Suprapubic skin (tissue), 4 donors: ENCODE measurements at places on chromosomes 2 and 18. TPM values are rescaled to one million over a fixed set of nuclear protein-coding genes. Genes with fewer than 3 reads are reported as not detected.

The VSNL1 gene
- total RNA-seq: 18.1 TPM

The DCC gene
- not detected for total RNA-seq

The SPHKAP gene
- not detected for total RNA-seq

DNA sequence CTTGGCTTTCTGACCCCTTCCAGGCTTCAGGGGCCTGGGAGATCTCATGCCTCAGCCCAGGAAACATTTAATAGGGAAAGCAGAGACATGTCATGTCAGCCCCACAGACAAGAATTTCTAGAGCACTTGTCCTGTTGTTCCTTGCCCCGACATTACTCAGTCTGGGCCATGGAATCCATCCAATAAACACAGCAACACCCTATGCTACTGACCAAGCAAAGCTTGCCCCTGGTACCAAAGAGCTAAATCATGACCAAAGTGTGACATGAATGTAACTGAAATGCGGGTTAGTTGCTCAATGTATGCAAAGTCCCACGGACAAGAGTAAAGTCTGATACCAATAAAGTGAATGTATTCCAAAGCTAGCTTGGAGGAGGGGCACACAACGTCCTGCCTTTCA, 35.1 kb downstream of the EHD3 start:
- peaks cover 3% of the 10 kb centered on the region for H3K27me3 ChIP-seq
- peaks cover 5% of the 10 kb centered on the region for H3K36me3 ChIP-seq
- H3K4me3 ChIP-seq: no peak overlapping the region
- H3K4me1 ChIP-seq: no peaks in the 10 kb centered on the region
- no peak for DNase-seq

DNA sequence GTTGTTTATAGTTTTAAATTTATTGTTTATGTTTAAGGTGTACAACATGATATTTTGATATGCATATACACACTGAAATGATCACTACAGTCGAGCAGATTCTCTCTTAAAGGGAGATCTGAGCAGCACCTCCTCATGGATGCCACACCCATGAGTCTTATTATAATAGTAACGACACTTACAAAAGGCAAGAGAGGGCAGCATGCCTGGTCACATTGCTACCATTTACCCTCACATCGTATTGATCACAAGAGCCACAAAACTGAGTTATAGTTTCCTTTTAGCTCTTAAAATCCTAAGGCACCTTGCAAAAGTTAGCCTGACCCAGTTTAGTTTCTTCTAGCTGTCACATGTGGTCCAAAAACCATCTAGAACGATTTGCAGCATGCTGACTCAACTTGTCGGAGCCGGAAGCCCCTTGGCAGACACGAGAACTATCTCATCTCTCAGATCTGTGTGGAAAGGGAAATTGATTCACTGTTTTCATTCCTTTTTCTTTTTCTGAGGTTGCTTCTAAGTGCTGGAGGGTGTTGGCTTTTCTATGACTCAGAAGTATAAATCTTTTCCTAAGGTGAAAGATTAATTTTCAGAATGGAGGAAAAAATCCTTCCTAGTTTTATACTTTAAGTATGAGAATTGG, 85.3 kb downstream of the CDC42EP3 start:
- H3K27me3 ChIP-seq: no peaks in the 10 kb centered on the region
- H3K4me3 ChIP-seq: no peak overlapping the region
- peak overlapping the region; percentile 72 for H3K27ac ChIP-seq
- DNase-seq: no peak

GRCh38 chr2:217270485-217271121, 410.7 kb upstream of the TNP1 start:
- H3K4me3 ChIP-seq: no peak overlapping the region
- no peak for DNase-seq
- peaks cover 30% of the 10 kb centered on the region for H3K4me1 ChIP-seq
- no peaks in the 10 kb centered on the region for H3K36me3 ChIP-seq
- H3K27me3 ChIP-seq: no peaks in the 10 kb centered on the region

- H3K4me1 ChIP-seq: peaks cover 24% of the 10 kb centered on the region
- H3K36me3 ChIP-seq: no peaks in the 10 kb centered on the region
- no peak overlapping the region for H3K4me3 ChIP-seq
Measured at GRCh38 chr2:150135223-150135883, 352.1 kb downstream of the RND3 start.

- H3K36me3 ChIP-seq: no peaks in the 10 kb centered on the region
- DNase-seq: no peak
- no peak overlapping the region for H3K27ac ChIP-seq
- no peaks in the 10 kb centered on the region for H3K4me1 ChIP-seq
- no peak overlapping the region for H3K4me3 ChIP-seq
Measured at GRCh38 chr2:215850380-215850779, 163.0 kb downstream of the MREG start.

DNA sequence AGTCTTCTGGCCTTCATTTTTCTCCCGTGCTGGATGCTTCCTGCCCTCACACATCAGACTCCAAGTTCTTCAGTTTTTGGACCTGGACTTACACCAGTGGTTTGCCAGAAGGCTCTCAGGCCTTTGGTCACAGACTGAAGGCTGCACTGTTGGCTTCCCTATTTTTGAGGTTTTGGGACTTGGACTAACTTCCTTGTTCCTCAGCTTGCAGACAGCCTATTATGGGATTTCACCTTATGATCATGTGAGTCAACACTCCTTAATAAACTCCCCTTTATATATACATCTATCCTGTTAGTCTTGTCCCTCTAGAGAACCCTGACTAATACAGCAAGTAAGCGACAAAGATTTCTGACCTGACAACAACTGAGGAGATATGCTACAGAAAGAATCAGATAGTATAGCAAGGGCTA, 7.2 kb downstream of the CDC42EP3 start:
- no peak overlapping the region for H3K4me3 ChIP-seq
- H3K27me3 ChIP-seq: no peaks in the 10 kb centered on the region
- no peak overlapping the region for H3K27ac ChIP-seq
- H3K36me3 ChIP-seq: peaks cover 3% of the 10 kb centered on the region
- DNase-seq: no peak
- peaks cover 25% of the 10 kb centered on the region for H3K4me1 ChIP-seq

DNA sequence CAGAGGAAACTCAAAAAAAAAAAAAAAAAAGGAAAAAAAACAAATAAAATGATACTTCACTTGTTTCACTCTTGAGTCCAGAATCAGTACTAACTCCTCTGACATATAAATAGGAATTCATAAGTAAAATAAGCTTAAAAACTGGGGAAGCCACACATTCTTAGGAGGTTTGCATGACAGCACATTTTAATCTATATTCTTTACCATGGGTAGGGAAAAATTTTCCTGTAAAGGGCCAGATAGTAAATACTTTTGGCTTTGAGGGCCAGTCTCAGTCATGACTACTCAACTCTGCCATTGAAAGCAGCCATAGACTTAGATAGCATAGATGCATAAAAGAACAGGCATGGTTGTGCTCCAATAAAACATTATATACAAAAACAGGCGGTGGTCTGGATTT, 145.2 kb downstream of the BCL11A start:
- no peak overlapping the region for H3K27ac ChIP-seq
- H3K36me3 ChIP-seq: no peaks in the 10 kb centered on the region
- no peaks in the 10 kb centered on the region for H3K27me3 ChIP-seq
- DNase-seq: no peak
- peaks cover 5% of the 10 kb centered on the region for H3K4me1 ChIP-seq

DNA sequence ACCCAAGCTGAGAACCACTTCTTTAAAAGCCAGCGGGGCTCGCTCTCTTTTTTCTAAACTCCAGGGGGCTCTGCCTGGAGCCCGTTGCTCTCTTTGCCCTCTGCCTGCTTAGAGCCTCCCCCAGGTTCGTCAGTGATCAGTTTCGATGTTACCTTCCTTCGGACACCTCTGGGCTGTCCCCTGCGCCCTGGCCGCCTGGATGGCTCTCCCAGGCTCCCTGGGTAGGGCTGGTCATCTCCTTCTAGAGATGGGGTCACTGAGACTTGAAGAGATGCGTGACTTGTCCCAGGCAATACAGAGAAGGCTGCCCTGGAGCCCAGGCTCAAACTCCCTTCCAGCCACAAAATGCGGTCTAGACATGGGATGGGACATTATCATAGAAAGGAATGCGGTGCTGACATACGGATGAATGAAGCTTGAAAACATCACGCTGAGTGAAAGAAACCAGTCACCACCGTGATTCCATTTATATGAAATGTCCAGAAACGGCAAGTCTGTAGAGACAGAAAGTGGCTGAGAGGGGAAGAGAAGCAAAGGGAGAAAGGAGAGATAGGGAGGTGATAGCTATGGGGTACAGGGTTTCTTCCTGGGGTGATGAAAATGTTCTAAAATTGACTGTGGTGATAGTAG, 14.6 kb downstream of the KCNF1 start:
- peaks cover 51% of the 10 kb centered on the region for H3K27me3 ChIP-seq
- no peak overlapping the region for H3K4me3 ChIP-seq
- no peaks in the 10 kb centered on the region for H3K36me3 ChIP-seq
- H3K27ac ChIP-seq: no peak overlapping the region

GRCh38 chr2:54834721-54835120, 111.3 kb downstream of the EML6 start:
- no peaks in the 10 kb centered on the region for H3K4me1 ChIP-seq
- no peaks in the 10 kb centered on the region for H3K36me3 ChIP-seq
- H3K27me3 ChIP-seq: no peaks in the 10 kb centered on the region
- no peak overlapping the region for H3K27ac ChIP-seq
- no peak overlapping the region for H3K4me3 ChIP-seq
- no peak for DNase-seq

- DNase-seq: no peak
- H3K27me3 ChIP-seq: no peaks in the 10 kb centered on the region
- H3K4me1 ChIP-seq: peaks cover 17% of the 10 kb centered on the region
- no peak overlapping the region for H3K4me3 ChIP-seq
- H3K36me3 ChIP-seq: no peaks in the 10 kb centered on the region
- H3K27ac ChIP-seq: no peak overlapping the region
Measured at GRCh38 chr18:35605686-35606417, 24.3 kb downstream of the GALNT1 start.

DNA sequence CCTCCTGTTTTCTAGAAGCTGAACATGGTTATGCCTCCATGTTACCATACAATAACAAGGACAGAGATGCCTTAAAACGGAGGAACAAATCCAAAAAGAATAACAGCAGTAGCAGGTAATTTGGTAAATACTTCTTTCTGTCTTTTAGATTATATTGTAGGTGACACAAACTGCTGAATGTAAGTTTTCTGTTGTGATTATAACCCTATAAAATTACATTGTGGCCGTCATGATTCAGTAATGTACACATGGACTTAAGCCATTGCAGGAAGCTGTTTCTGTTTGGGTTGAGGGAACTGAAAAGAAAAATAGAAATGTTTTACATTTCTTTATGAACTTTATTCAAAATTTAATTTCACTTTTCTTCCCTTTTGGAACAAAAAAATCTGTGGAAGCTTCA, 1.2 kb downstream of the MXD1 start:
- no peaks in the 10 kb centered on the region for H3K27me3 ChIP-seq
- H3K27ac ChIP-seq: peak overlapping the region; percentile 92
- H3K4me3 ChIP-seq: peak overlapping the region; percentile 88
- DNase-seq: no peak

GRCh38 chr2:168439536-168439935, 16.5 kb upstream of the CERS6 start:
- H3K4me3 ChIP-seq: no peak overlapping the region
- DNase-seq: no peak
- H3K4me1 ChIP-seq: no peaks in the 10 kb centered on the region
- no peaks in the 10 kb centered on the region for H3K27me3 ChIP-seq
- H3K27ac ChIP-seq: no peak overlapping the region

GRCh38 chr2:161486111-161486510, 70.0 kb downstream of the TBR1 start:
- no peaks in the 10 kb centered on the region for H3K27me3 ChIP-seq
- H3K27ac ChIP-seq: no peak overlapping the region
- no peak for DNase-seq
- H3K4me1 ChIP-seq: no peaks in the 10 kb centered on the region

DNA sequence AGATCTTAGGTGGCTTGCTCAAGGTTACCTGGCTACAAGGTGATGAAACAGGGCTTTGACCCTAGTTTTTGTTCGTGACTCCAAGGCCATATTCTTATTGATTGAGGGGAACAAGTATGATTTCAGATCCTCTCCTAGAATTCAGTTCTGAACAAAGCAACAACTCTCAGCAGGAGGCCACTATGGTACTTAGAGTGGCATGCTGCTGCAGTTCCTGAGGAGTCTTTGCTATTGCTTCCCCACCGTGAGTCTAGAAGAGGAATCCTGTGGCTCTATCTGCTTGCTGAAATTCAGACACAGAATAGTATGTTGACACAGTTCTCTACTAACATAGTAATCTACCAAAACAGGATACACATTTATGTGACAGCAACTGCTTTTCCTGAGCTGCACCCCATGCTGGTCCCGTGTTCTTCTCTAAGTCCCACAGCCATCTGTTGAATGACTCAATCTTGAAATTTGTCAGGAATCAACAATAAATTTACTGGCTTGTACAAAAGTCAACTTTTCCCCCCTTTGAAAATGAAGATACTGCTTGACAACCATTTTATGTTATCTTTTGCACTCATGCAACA, 4.1 kb downstream of the TGFBRAP1 start:
- peaks cover 33% of the 10 kb centered on the region for H3K4me1 ChIP-seq
- H3K36me3 ChIP-seq: no peaks in the 10 kb centered on the region
- no peaks in the 10 kb centered on the region for H3K27me3 ChIP-seq
- no peak overlapping the region for H3K27ac ChIP-seq
- DNase-seq: no peak

DNA sequence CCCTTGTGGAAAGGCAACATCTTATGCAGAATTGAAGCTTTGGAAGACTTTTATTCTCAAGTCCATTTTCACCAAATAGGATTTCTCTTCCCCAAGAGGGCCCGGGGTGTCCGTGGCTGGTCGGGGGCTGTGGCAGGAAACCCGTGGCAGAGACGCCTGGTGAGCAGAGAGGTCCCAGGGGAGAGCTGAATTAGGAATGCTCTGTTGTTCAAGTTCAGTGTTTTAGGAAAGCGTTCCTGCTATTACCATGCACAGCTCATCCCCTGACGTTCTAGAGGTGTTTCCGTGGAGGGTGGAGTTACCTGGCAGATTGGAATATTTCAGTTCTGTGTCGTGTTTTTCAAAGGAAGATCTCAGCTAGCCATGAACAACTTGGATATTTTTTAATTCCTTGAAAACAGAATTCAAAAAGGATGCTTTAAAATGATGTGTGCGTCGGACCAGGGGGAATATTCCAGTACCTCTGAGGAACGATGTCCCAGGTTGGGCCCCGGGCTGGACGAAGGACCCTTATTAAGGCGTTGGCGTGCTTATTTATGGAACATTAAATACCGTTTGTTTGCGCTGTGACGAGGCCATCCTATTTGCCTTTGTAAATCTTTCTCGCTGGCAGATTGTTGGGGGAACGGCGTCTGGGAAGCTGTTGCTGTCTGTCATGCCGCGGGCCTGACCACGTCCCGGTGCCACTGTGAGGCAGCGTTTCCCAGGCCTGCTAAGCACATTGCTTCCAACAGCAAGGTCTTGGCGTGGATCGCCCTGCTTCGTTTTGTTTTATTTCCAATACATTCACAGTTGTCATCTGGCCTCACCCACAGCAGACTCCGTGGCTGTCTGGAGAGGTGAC, 8.2 kb downstream of the NFATC1 start:
- peak overlapping the region; percentile 24 for H3K4me3 ChIP-seq
- peak; percentile 65 for DNase-seq
- no peaks in the 10 kb centered on the region for H3K36me3 ChIP-seq
- no peaks in the 10 kb centered on the region for H3K27me3 ChIP-seq
- peak overlapping the region; percentile 63 for H3K27ac ChIP-seq
